ENCODE measurements at places on chromosomes 12 and 14.

GRCh38 chr12:116941188-116941587 lies 30.4 kb downstream of the FBXW8 start:
- no peak overlapping the region for H3K27ac ChIP-seq
- H3K4me3 ChIP-seq, result no peak overlapping the region
- no peaks in the 10 kb centered on the region for H3K27me3 ChIP-seq
- H3K4me1 ChIP-seq, result no peaks in the 10 kb centered on the region
- DNase-seq, result no peak

- no peaks in the 10 kb centered on the region for H3K27me3 ChIP-seq
- peak overlapping the region; percentile 89 for H3K27ac ChIP-seq
- H3K4me3 ChIP-seq, result peak overlapping the region; percentile 99
- no peak for DNase-seq
- H3K4me1 ChIP-seq, result peaks cover 32% of the 10 kb centered on the region
These were observed 735 bp upstream of the MAPKAPK5 start for GRCh38 chr12:111841236-111841749.

- no peak overlapping the region for H3K4me3 ChIP-seq
- no peak overlapping the region for H3K27ac ChIP-seq
- H3K36me3 ChIP-seq, result no peaks in the 10 kb centered on the region
- no peaks in the 10 kb centered on the region for H3K27me3 ChIP-seq
- no peaks in the 10 kb centered on the region for H3K4me1 ChIP-seq
- no peak for DNase-seq
These were observed 47.2 kb downstream of the SMUG1 start for GRCh38 chr12:54141431-54142113.

- H3K4me3 ChIP-seq, result no peak overlapping the region
- H3K27ac ChIP-seq, result no peak overlapping the region
- H3K4me1 ChIP-seq, result no peaks in the 10 kb centered on the region
These were observed 3.8 kb upstream of the C12orf42 start for GRCh38 chr12:103499571-103499970.

DNA sequence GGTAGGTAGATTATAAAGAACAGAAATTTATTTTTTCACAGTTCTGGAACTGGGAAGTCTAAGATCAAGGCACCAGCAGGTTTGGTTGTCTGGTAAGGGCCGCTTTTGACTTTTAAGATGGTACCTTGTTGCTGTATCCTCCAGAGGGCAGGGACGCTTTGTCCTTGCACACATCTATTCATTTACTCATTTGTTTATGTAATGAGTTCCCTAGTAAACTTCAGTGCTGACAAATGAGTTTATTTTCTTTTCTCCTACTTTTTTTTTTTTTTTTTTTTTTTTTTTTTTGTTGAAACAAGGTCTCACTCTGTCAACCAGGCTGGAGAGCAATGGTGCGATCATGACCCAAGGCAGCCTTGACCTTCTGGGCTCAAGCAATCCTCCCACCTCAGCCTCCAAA lies 195.7 kb downstream of the FBXL14 start:
- no peak overlapping the region for H3K27ac ChIP-seq
- H3K27me3 ChIP-seq, result no peaks in the 10 kb centered on the region
- H3K4me3 ChIP-seq, result no peak overlapping the region

GRCh38 chr12:3084742-3085141 lies 7.6 kb downstream of the TSPAN9 start:
- no peaks in the 10 kb centered on the region for H3K4me1 ChIP-seq
- DNase-seq, result no peak
- no peak overlapping the region for H3K4me3 ChIP-seq

- H3K4me3 ChIP-seq, result no peak overlapping the region
- no peaks in the 10 kb centered on the region for H3K4me1 ChIP-seq
- no peaks in the 10 kb centered on the region for H3K27me3 ChIP-seq
These were observed 25.5 kb downstream of the EP400 start for GRCh38 chr12:131975228-131975627.

DNA sequence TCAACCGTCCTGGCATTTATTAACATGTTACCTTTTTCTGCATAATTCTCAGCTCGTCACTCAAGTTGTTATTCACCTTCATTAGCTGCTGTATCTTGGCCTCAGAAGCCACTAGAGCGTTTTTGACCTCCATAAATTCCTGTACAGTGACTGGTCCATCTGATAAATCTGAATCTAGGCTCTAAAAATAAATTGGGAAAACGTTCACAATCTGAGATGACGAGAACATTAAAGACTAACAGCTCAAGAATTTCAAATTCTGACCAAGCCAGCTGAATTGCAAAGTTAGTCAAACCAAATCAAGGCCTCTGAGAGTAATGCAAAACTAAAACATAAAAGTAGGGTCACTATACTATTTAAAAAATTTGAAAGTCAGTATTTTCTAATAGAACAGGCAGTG lies 45.0 kb downstream of the GIT2 start:
- peaks cover 17% of the 10 kb centered on the region for H3K4me1 ChIP-seq
- peaks cover 36% of the 10 kb centered on the region for H3K36me3 ChIP-seq
- DNase-seq, result no peak
- no peaks in the 10 kb centered on the region for H3K27me3 ChIP-seq

GRCh38 chr14:68908803-68909202 lies 70.3 kb downstream of the ACTN1 start:
- no peaks in the 10 kb centered on the region for H3K27me3 ChIP-seq
- no peak for DNase-seq
- H3K27ac ChIP-seq, result no peak overlapping the region
- H3K4me1 ChIP-seq, result no peaks in the 10 kb centered on the region

DNA sequence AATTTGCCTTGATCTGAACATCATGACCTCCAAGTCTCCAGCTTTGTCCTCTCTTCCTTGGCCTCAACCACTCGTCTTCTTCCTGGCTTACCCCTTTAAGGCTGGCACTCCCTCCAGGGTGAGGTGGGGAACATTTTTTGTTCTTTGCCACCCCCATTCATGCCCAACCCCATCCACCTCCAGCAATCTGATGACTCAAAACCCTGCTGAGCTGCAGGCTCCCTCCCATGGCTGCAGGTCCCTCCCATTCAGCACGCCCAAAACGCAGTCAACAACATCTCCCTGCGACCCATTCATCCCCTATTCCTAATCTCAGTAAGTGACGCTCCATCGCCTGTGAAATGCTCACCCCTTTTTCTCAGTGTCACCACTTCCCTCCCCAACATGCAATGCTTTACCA lies 138.8 kb upstream of the PRMT8 start:
- H3K4me3 ChIP-seq, result no peak overlapping the region
- no peak for DNase-seq
- no peak overlapping the region for H3K27ac ChIP-seq
- H3K27me3 ChIP-seq, result no peaks in the 10 kb centered on the region
- no peaks in the 10 kb centered on the region for H3K4me1 ChIP-seq
- H3K36me3 ChIP-seq, result no peaks in the 10 kb centered on the region

DNA sequence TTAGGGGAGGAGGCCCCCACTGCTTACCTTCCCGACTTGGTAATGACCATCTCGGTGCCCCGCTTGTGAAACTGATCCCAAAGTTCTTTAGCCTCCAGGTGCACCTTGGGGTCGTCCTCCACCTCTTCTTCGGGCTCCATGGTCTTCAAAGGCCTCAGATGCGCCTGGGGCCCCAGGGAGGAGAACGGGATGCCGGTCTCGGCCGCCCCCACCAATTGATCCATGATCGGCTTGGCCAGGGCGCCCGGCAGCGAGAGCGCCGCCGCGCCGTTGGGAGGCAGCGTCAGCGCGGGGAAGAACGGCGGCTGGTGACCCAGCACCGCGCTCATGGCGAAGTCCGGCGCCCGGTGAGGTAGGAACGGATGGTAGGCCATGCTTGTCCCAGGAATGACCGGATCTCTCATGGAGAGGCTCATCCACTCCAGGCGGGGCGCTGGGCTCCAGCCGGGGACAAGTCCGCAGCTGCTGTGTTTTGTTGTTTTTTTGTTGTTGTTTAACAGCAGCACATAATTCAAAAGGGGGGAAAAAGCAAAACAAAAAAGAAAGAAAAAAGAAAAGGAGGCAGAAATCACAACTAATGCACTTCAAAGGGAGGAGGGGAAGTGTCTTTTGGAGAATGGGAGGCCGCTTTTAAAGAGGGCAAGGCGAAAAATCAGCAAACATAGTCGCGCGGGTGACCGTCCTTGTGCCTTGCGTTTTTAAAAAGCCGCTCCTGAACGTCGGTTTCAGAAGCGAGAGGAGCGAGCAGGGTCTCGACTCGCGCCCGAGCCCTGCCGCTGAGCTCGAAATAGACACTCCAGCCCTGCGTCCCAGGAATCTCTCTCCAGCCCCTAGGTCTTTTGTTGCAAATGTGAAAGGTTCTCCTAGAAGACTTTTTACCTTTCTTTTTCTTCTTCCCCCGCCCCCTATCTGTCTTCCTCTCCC lies 928 bp downstream of the TBX3 start:
- no peak for DNase-seq
- no peaks in the 10 kb centered on the region for H3K4me1 ChIP-seq
- H3K36me3 ChIP-seq, result no peaks in the 10 kb centered on the region
- H3K4me3 ChIP-seq, result peak overlapping the region; percentile 50

DNA sequence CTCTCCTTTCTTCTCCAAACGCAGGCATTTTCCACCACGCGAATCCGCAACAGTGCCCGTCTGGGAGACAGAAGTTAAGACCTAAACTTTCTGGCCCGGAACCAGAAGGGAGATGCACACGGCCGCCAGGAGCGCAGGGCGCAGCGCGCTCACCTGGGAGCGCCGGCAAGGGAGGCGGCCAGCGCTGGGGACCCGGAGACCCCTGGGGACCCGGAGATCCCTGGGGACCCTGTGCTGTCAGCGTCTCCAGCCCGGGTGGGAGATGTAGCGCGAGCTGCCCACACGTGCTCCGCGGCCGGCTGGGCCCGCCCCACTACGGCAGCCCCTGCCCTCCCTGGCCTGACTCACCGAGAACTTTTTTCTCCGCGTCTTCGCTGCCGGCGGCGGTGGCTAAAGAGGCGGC lies 620 bp downstream of the YBX3 start:
- H3K4me3 ChIP-seq, result peak overlapping the region; percentile 83
- H3K27ac ChIP-seq, result peak overlapping the region; percentile 61
- peaks cover 19% of the 10 kb centered on the region for H3K4me1 ChIP-seq
- no peaks in the 10 kb centered on the region for H3K36me3 ChIP-seq
- peak; percentile 47 for DNase-seq

DNA sequence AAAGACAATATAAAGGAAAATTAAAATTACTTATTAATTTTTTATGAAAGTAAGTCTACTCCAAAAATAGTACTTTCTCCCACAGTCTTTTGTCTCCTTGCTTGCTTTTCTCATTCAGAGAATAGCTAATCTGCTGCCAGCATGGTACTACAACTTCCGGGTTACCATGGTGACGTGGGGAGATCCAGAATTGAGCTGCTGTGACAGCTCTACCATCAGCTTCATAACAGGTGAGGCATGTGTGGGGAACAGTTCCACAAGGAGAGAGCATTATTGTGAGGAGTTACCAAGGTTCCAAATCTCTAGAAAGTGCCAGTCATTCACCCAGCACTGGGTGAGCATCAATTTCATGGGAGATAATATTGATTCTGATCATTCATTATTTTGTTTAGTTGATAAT lies 197.8 kb downstream of the PTPRO start:
- DNase-seq, result no peak
- H3K27ac ChIP-seq, result no peak overlapping the region
- H3K4me3 ChIP-seq, result no peak overlapping the region
- no peaks in the 10 kb centered on the region for H3K36me3 ChIP-seq
- no peaks in the 10 kb centered on the region for H3K4me1 ChIP-seq
- H3K27me3 ChIP-seq, result no peaks in the 10 kb centered on the region

DNA sequence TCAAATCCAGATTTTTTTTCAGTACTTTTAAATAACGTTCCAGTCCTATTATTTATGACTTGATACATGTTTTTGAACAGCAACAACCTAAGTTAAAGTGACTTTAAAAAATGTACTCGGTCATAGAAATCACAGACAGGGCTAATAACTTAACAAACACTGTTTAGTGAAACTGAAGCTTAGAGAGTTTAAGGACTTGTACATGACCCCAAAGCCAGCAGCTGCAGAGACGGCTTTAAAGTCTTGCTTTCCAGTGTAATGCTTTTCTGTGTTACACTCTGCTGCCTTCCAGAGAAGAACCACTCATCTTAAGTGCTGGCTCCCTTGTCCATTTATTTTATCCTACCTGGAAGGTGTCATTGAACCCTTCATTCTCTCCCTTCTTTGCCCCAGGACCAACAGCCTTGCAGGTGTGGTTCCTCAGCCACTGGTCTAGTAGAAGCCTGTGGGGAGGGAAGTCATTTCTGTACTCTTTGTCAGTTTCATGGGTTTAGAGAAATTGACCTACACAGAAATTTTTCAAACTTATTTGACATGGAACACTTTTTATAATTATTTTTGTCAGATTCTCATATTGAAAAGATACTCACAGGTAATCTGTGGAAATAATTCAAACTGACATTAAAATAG lies 60.9 kb downstream of the NAV3 start:
- H3K4me1 ChIP-seq, result no peaks in the 10 kb centered on the region
- no peak overlapping the region for H3K27ac ChIP-seq
- H3K36me3 ChIP-seq, result no peaks in the 10 kb centered on the region
- no peak for DNase-seq

- H3K4me3 ChIP-seq, result no peak overlapping the region
- no peak for DNase-seq
- H3K36me3 ChIP-seq, result no peaks in the 10 kb centered on the region
- H3K4me1 ChIP-seq, result no peaks in the 10 kb centered on the region
- H3K27ac ChIP-seq, result no peak overlapping the region
These were observed 49.3 kb downstream of the TMEM30B start for GRCh38 chr14:61231810-61232209.

- no peaks in the 10 kb centered on the region for H3K4me1 ChIP-seq
- no peak overlapping the region for H3K4me3 ChIP-seq
- no peaks in the 10 kb centered on the region for H3K36me3 ChIP-seq
- H3K27ac ChIP-seq, result no peak overlapping the region
- H3K27me3 ChIP-seq, result no peaks in the 10 kb centered on the region
- no peak for DNase-seq
These were observed 436.3 kb downstream of the DPF3 start for GRCh38 chr14:72457641-72458040.

- H3K27ac ChIP-seq, result no peak overlapping the region
- no peaks in the 10 kb centered on the region for H3K27me3 ChIP-seq
- peaks cover 5% of the 10 kb centered on the region for H3K4me1 ChIP-seq
- DNase-seq, result no peak
These were observed 210.7 kb upstream of the PWP1 start for GRCh38 chr12:107474639-107475539.

- H3K4me3 ChIP-seq, result no peak overlapping the region
- peak; percentile 9 for DNase-seq
- H3K36me3 ChIP-seq, result no peaks in the 10 kb centered on the region
- no peaks in the 10 kb centered on the region for H3K27me3 ChIP-seq
- H3K4me1 ChIP-seq, result no peaks in the 10 kb centered on the region
- H3K27ac ChIP-seq, result no peak overlapping the region
These were observed 40.5 kb upstream of the KCNA5 start for GRCh38 chr12:5003025-5003666.

Data from naive thymus-derived CD4-positive, alpha-beta T cell (primary cell).